ENCODE measurements at places on chromosomes 16 and 17.
A peak's percentile ranks its signal among the peaks of the same experiment; 100 is the strongest.

DNA sequence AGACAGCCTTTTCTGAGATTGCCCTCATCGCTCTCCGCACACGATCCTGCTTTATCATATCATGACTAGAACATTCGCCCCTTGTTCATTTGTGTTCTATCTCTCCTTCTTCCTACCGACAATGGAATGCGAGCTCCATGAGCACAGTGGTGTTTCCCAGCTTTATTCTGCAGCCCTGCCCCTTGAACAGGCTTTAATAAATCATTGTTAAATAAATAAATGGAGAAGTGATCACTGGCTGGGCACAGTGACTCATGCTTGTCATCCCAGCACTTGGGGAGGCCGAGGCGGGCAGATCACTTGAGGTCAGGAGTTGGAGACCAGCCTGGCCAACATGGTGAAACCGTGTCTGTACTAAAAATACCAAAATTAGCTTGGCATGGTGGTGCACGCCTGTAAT is 1063.3 kb upstream of the EEF2KMT start:
- DNase-seq, result no peak

GRCh38 chr17:34584805-34585416 is 5.5 kb downstream of the TMEM132E start:
- peak; percentile 70 for DNase-seq

GRCh38 chr17:46879101-46879500 is 27.7 kb downstream of the WNT9B start:
- no peak for DNase-seq

GRCh38 chr17:59668816-59669215 is 38.4 kb downstream of the PTRH2 start:
- peak; percentile 20 for DNase-seq

GRCh38 chr17:51720439-51720838 is 438.1 kb downstream of the CA10 start:
- DNase-seq, result no peak

DNA sequence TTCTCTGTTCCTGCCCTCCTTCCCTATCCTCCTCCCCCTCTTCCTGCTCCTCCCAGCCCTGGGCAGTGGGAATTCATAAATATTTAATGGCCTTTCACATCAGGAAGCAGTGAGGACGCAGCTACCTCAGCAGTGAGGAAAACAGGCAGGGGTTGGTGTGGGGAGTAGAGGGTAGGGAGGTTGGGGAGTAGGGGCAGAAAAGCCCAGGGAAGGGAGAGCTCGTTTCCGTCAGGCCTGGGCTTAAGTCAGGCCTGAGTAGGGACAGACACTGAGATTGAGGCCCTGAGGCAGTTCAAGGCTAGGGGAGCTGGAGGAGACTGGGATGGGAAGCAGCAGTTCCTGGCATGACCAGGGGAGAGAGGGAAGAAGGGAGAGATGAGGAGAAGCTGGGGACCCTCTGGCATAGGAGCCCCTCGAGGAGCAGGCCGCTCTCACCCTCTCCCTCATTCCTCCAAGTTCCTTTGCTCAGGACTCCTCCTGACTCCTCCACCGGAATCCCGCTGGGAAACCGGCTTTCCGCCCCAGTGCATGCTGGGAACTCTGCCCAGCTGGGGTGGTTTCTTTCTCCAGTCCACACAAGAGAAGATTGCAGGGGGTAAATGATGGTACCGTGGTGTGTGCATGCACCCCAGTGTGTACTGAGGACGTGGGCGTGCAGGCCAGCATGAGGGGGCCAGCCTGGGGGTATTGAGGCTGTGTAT is 6.2 kb downstream of the SAMD14 start:
- DNase-seq, result no peak

- no peak for DNase-seq
Observed at GRCh38 chr17:61143026-61143425, 256.6 kb upstream of the TBX2 start.

- no peak for DNase-seq
Observed at GRCh38 chr17:11900041-11900476, 97.2 kb downstream of the ZNF18 start.

DNA sequence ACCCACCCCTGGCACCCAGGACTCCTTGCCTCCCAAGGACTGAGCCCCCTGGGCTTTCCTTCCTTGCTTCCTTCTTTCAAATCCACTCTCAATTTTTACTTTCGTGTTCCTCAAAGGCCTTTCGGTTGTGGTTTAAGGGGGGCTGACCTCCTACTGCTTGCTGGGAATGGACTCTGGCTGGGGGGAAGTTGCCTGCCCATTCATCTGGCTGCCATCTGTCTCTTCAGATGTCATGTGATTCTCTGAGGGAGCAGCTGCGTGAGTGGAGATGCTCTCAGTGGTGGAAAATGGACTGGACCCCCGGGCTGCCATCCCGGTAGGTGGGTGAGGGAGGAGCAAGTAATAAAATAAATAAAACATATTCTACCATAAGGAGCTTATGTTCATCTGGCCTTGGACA is 93.8 kb upstream of the RPRML start:
- DNase-seq, result no peak

DNA sequence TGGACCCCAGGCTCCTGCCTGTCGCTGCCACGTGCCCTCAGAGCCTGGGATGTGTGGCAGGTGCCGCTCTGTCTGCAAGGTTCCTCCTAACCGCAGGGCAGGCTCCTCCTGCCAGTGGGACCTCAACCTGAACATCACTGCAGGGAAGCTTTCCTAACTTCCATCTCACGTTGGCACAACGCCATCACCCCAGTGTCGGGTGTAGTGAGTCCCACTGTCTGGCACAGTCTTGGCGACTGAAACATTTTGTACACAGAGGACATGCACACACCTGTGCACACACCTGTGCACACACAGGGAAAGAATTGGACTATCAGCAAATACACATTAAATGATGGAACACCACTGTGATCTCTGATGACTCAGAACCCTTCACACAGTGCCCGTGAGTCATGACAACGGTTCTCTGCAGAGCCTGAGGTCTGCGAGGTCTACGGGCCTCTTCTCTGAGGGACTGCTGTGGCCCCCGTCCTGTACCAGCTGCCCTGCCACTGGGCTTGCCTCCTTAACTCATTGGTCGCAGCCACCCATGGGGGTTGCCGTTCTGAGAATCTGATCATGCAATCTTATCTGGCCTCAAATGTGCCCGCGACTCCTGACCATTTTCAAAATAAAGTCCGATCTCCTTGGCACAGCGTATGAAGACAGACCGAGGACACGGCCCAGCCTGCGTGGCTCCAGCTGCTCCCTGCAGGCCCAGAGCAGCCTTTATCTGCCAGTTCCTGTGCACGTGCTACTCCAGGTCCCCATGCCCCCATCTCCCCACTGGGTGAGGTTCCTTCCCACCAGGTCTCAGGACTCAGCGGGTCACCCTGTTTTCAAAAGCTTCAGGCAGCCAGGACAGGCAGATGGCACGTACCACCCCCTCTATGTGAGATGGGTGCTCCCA is 7.6 kb downstream of the CCDC57 start:
- DNase-seq, result no peak

DNA sequence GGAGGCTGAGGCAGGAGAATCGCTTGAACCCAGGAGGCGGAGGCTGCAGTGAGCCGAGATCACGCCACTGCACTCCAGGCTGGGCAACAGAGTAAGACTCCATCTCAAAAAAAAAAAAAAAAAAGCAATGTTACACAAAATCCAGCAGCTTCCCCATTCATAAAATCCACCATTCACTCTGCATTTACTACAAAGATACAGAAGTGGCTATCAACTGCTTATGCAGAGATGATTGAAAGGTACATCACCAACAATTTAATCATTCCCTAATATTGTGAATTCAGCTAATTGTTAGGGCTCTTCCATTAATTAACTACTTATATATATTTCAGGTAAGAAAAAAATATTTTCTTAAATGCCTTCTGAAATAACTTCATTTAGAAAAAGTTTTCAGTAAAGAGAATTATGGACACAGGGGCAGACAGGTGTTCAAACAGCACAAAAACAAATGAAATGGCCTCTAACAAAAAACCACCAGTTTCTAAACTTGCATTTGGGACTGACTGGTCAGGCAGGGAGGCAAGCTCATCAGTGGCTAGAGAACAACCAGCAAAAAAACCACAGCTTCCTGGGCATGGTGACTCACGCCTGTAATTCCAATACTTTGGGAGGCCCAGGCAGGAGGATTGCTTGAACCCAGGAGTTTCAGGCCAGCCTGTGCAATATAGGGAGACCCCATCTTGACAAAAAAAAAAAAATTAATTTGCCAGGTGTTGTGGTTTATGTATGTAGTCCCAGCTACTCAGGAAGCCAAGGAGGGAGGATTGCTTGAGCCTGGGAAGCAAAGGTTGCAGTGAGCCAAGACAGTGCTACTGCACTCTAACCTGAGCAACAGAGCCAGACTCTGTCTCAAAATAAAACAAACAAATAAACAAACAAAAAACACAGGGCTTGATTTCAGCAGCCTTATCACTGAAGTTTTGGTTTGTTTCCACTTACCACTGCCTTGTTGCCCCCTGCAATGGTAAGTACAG is 26.3 kb downstream of the ERN1 start:
- no peak for DNase-seq

- DNase-seq, result no peak
Observed at GRCh38 chr17:61202564-61202963, 197.1 kb upstream of the TBX2 start.

DNA sequence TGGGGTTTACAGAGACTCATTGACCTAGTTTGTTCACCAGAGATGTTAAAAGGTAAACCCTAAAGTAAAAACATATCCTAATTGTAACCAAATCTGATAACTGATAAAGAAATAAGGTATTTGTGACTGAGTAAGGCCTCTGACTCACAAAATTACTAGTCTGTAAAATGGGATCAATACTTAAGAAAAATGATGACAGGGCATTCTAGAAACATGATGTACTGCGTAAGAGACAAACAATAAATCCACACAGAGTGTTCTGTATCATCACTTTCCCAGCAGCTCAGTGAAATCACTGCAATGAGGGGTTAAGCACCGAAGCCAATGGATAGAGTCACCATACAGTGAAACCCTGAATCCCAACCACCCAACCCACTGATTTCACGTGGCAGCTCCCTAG is 91.5 kb downstream of the VPS53 start:
- no peak for DNase-seq

GRCh38 chr17:29051194-29051593 is 8.3 kb downstream of the PIPOX start:
- DNase-seq, result no peak

DNA sequence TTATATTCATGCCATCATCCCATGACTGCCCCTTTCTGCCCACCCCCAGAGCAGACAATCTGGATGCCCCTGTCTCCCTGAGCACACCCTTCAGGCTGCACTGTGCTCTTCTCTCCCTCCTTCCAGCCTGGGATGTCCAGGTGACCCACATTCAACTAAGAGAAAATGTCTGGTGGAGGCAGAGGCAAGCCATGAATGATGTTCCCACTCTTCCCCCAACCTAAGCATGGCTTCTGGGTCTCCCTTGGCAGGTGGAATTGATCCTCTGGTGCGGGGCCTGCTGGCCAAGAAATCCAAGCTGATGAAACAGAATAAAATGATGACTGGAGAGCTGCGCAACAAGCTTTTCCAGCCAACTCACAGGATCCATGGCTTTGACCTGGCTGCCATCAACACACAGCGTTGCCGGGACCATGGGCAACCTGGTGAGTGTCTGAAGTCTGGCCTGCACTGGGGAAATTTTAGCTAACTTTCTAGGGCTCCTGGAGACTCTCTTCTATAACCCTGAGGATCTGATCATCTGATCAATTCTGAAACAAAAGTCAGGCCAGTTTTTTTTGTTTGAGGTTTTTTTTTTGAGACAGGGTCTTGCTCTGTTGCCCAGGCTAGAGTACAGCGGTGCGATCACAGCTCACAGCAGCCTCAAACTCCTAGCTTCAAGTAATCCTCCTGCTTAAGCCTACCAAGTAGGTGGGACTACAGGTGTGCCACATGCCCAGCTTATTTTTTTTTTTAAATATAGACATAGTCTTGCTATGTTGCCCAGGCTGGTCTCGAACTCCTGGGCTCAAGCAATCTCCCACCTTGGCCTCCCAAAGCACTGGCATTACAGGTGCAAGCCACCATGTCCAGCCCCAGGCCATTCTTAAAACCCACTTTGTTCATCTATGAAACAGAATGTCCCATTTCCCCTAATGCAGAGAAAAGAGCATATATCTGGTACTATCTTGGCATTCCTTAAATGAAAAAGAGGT is 14.5 kb downstream of the MPO start:
- DNase-seq, result no peak

DNA sequence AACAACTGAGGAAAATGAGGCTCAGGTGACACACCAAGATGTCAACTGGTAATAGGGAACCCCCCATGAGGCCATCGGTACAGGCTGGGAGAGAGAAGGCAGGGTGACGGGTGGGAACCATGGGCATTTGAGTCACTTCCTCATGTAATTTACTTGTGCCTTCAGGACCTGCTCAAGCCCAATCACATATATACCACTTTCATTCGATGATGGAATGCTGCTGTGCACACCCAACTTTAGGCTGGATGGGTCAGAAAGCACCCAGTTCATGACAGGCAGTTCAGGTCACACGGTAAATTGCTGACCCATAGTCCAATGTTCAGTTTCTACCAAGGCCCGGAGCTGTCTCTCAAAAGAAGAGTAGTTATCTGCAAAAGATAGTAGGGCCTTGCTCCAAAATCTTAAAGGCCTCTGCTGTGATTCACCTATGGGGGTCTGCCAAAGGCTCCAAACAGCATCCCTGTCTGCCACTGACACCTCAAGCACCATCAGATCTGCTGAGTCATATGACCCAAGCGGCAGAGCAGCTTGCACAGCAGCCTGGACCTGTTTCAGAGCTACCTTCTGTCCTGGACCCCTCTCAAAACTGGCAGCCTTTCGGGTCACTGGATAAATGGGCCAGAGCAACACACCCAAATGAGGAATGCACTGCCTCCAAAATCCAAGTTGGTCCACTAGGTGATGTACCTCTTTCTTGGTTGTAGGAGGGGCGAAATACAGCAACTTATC is 24.7 kb downstream of the ZZEF1 start:
- DNase-seq, result no peak

- no peak for DNase-seq
Observed at GRCh38 chr17:52201767-52202519, 43.4 kb upstream of the CA10 start.

DNA sequence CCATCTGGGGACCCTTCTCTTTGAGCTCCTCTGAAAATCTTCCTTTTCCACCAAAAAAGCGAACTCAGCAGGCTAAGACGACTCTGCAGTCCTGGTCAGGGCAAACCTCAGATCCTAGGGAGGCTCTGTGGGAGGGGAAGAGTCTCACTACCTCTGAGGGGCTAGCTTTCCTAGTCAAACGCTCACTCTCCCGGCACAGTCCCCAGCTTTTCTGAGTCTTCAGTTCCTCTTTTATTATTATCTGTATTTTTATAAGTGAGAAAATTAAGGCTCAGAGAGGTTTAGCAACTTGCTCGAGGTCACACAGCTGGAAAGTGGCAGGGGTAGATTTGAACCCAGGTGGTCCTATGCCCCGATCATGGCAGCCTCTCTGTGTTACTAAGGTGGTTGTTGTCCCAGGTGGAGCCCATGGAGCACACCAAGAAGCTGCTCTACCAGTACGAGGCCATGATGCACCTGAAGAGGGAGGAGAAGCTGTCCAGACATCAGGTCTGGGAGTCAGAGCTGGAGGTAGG is 9.1 kb upstream of the KATNB1 start:
- no peak for DNase-seq

DNA sequence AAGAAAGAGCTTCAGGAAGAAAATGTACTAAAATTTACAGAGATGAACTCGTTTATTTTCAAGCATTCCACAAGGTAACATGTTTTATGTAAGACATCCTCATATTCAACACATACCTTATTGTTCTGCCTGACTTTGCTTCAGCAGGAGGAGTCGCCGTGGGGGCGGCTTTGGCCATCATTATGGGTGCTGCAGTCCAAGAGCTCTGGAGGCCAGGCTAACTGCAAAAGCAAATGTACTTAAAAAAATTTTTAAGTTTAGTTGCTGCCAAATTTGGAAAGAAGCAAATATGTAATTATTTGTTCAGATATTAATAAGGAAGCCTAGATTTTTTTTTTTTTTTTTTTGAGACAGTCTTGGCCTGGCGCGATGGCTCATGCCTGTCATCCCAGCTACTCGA is 4.1 kb upstream of the SPG7 start:
- DNase-seq, result peak; percentile 22
